ENCODE measurements at places on chromosomes 16 and 17. TPM values are rescaled to one million over a fixed set of nuclear protein-coding genes. Genes with fewer than 3 reads are reported as not detected.

Gene CFAP97D1
- not detected for total RNA-seq

Gene JPH3
- total RNA-seq = not detected

Gene CD300LB
- total RNA-seq = not detected

Gene CLEC3A
- not detected for total RNA-seq

GRCh38 chr16:85987750-85988078 is 88.8 kb downstream of the IRF8 start:
- DNase-seq = no peak

- DNase-seq = peak; percentile 52
These were observed 12.1 kb downstream of the CD300A start for GRCh38 chr17:74478420-74479100.

- no peak for DNase-seq
These were observed 1.8 kb downstream of the ATP2A3 start for GRCh38 chr17:3962217-3962964.

GRCh38 chr16:9599415-9600120 is 508.1 kb downstream of the HAPSTR1 start:
- no peak for DNase-seq

- DNase-seq = no peak
These were observed 120.8 kb downstream of the MSI2 start for GRCh38 chr17:57377094-57377493.

DNA sequence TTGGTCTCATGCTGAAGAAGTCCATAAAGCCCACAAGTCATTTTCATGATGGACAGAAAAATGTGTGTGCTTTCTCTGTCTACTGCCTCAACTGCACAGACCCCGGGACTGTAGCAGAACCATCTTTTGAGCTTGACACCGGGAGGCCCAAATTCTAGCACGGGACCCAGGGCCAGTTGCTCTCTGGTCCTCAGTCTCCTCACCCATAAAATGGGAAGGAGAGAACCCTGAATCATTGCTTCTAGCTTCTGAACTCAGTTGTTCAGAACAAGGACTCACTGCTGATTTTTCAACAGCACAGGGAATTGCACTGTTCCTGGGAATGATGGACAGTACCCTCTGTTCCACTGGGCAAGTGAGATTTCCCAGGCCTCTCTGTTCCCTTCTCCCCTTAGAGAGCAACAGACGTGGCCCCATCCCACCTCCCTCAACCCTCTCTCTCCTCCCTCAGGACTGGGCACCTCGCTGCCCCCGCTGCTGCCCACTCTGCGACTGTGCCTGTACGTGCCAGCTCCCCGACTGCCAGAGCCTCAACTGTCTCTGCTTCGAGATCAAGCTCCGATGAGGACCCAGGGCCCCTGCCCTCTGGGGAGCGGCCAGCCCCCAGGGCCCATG is 2.2 kb upstream of the ALDOA start:
- no peak for DNase-seq

DNA sequence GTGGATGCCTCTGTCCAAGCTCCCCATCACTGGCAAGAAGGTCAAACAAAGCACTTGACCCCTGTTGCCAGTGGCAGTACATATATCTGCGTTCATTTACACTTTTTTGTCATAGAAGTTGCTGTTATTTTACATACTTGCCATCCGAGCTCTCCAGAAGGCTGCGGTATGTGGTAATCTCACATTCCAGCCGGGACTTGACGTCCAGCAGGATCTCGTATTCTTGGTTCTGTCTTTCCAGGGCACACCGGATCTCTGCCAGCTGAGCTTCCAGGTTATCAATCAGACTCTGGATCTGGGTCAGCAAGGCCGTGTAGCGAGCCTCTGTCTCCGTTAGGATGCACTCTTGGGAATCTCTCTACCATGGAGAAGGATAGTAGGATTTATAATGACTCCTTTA is 6.6 kb downstream of the KRT39 start:
- no peak for DNase-seq

GRCh38 chr17:83064732-83065659 is 14.4 kb upstream of the METRNL start:
- DNase-seq = no peak

DNA sequence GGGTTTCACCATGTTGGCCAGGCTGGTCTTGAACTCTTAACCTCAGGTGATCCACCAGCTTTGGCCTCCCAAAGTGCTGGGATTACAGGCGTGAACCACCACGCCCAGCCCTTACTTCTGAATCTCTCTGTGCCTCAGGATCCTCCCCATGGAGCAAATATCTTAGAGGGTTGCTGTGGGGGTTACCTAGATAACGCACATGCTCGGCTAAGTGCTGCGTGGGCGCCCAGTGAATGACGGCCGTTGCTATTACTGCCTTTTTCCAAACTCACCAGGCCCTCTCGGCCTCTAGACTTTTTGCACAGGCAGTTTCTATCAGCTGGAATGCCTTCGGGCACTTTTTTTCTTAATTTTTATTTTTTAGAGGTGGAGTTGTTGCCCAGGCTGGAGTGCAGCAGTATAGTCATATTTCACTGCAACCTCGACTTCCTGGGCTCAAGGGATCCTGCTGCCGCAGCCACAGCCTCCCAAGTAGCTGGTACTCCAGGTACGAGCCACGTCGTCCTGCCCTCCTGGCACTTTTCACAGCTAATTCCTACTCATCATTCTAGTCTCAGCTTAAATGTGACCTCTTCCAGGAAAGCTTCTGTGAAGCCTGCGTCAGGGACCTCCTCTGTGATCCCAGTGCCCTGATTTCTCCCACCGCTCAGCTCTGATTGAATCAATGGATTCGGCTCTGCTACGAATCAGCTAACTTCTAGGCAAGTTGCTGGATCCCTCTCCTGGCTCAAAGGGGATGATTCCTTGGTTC is 8.6 kb downstream of the CCDC102A start:
- no peak for DNase-seq

GRCh38 chr17:11404431-11405276 is 163.6 kb downstream of the SHISA6 start:
- DNase-seq = no peak
